ENCODE measurements at places on chromosomes 6 and 20.

DNA sequence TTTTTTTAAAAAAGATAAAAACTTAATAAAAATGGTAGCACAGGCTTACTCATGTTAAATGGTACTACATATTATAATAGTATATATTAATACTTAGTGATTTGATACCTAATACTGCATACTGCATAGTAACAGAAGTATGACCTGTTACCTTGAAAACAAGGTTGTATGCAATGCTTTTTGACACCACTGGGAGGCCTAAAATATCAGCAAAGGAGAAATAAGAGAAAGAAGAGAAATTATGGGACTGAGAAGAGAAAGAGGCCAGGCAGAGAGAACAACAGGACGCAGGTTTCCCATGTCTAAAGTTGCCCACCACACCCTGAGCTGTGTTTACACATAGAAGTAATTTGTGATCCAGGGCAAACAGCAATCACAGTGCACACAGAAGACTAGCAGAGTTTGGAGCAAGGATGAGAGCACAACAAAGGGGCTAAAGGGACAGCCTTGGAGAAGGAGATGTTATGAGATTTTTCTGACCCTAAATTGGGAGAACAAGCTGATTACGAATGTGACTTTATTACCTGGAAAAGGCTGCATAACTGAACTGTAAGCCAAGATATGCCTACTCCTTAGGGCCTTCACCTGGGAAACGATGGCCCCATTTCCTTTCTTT lies 73.2 kb downstream of the ROS1 start:
- DNase-seq = no peak

DNA sequence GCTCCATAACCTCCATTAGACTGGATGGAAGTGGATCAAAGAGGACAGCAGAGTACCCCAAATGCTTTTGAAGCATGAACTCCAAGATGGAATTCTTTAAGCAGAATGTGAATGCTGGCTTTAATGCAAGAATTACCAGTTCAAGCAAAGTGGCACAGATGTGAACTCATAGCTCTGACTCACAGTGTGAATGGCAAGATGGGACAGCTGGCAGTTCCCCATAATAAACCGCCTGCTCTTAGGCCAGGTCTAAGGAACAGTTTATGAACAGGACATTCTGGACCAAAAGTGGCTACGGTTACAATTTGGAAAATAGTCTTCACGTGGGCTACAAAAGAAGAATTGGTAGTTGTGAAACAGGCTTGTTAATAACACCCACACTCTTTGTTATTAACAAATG lies 76.5 kb downstream of the SPTLC3 start:
- DNase-seq = no peak

- DNase-seq = no peak
These were observed 1107.8 kb upstream of the FLRT3 start for GRCh38 chr20:15445056-15445840.

DNA sequence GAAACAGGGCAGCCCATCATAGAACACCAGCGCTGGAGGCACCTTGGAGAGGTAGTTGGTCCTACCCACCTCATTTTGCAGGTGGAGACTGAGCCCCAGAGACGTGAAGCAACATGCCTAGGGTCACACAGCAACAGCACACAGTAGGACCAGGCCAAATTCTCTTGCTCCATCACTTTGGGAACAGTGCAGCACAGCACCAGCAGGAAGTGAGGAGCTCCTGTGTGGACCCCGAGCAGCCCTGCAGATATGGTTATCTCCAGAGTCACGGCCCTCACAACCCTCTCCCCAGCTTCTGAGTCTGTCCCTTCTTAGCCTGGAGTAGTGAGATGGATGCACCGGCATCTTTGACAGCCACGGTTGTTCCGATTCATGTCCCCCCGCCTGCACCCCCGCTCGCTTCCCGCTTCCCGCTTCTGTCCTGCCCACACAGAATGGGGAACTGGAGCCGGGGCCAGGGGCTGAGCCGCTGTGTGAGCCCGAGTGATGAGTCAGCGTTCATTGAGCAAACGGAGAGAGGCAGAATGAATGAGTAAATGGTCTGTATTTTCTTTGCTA lies 72.6 kb upstream of the DUSP22 start:
- peak; percentile 55 for DNase-seq

DNA sequence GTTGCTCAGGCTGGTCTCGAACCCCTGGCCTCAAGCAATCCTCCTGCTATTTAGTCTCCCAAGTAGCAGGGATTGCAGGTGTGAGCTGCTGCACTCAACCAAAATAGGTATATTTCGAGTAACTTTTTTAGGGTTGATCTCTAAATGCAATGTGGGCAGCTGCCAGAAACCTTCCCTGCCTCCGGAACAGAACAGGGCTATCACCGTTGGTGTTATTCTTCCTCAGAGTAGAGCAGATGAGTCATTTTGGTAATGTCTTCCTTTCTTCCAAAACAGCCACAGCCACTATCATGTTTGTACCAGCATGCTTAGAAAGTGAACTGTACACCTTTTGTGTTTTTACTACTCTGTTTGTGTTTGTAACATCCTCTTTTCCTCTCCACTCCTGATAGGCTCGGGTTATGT lies 44.1 kb downstream of the SNX9 start:
- no peak for DNase-seq

- no peak for DNase-seq
These were observed 459.8 kb upstream of the RUNX2 start for GRCh38 chr6:44868335-44868668.

DNA sequence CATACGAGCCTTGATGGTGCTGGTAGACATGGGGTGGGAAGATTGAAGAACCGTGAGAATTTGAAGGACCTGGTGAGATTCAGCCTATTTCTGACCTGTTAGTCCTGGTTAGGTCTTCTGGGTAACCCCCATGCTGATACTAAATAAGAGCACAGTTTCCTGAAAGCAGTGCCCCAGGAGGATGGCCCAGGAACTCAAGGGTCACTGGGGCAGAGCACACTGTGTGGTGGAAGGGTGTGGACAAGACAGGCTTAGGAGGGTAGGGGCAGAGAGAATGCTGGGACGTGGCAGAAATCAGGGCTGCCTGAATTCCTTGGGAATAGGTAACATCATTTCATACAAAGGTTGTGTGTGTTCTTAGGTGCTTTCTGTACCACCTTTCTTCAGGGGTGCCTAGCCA lies 31.9 kb upstream of the ENPP1 start:
- no peak for DNase-seq

DNA sequence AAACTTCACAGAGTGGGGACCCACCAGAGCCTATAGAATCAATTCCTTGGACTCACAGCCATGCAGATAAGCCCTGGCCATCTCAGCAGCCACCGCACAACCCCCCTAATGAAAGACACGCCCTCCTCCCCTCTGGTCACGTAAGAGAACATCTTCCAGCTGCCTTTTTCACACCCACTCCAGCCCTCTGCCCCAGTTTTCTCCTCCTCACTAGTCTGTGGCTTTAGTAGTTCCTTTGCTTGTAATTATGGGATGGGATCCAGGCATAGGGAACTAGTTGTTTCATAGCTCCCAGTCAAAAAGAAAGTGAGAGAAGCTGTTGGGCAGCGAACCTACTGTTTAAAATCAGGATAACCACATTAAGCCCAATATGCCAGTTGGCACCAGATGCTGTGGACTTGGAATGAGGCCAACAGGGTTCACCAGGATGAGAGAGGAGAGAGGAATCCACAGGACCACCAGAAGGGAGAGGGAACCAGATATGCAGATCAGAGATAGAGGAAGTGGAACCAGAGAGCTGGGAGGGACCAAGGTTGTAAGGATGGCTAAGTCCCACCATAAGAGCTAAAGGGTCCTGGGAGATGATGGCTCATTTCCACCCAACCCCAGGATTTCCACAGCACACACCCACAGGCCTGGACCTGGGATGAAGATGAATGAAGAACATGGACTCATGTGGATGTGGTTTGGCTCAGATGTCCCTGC lies 9.0 kb upstream of the BTN3A1 start:
- peak; percentile 36 for DNase-seq

- DNase-seq = no peak
These were observed 320.2 kb upstream of the SULF2 start for GRCh38 chr20:48105526-48105925.

DNA sequence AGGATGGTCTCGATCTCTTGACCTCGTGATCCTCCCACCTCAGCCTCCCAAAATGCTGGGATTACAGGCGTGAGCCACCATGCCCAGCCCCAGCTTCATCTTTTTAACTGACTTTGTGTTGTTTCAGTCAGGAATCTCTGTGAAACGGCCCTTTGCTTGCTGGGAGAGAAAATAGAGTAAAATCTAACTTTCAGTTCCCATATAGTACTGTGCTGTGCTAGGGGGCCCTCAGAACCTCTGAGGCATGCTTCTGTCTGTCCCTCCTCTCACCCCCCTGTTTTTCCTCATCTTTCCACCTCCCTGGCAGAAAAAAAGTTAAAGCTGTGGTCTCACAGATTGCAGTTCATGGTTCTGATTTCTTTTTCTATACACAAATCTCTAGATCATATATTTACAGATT lies 48.4 kb downstream of the LRP11 start:
- DNase-seq = no peak

- DNase-seq = no peak
These were observed 1325.6 kb downstream of the HACE1 start for GRCh38 chr6:103534095-103534494.

DNA sequence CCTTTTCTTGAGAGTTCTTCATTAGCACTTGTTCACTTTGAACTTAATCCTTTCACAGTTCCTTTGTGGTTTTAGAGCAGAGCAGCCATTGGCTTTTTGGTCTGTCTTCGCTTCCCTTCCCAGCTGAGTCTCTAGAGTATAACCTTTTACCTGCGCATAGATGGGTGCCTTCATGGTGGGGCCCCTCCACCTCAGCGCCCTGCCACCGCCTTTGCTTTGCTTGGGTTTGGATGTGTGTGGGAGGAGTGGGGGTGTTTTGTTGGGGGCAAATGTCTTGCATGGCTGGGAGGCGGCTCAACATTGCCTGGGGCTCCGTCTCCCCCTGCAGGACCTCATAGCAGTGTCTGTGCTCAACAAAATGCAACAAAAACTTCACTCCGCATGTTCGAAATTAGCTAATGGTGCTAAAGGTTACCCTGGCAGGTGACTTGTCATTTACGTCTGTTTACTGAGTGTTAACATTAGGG lies 11.9 kb downstream of the PYGB start:
- DNase-seq = no peak

GRCh38 chr6:14095437-14095836 lies 22.1 kb upstream of the CD83 start:
- DNase-seq = peak; percentile 95
